Iris pigment epithelial cell (primary cell): ENCODE measurements at places on chromosomes 13 and 19.

DNA sequence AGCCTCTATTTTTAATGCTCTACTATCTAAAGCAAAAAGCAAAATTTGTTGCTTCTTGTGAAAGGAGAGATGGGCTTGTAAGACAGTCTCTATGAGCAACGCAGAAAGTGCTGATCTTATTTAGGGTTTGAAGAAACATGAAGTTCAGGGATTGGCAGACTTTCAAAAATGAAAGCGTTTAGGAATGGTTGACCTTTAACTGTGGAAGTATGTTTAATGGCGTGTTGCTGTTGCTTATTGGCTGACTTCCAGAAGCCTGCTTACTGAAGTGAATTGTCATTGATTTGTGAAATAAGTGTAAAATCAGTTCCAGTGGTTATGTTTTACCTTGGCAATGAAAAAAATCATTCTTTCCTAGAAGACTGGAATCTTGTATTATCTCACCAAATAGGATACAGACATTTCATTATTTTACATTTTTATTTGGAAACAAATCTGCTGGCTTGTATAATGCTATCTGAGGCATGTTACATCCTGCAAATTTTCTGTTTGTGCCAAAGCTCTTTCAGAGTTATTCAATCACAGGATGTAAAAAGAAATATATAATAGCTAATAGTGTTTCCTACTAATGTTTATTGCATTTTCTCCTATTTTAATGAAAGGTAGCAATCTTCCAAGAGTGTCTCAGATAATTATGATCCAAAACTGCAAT is 221.3 kb upstream of the SLITRK6 start:
- DNase-seq = peak; percentile 62

GRCh38 chr13:59477011-59477410 is 686.7 kb downstream of the DIAPH3 start:
- no peak for DNase-seq

DNA sequence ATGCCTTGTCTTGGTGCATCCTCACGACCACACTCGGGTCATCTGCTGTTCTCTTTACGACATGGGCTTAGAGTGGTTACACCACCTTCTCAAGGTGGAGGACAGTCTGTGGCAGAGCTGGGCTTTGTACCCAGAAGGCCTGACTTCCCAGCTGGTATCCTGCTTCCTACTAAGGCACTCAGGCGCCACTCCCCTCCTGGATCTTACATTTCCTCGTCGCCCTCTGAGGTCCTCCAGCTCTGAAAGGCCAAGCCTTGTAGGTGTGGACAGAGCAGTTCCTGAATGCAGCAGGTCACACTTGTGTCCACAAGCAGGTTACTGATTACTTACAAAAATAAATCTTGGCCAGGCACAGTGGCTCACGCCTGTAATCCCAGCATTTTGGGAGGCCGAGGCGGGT is 11.9 kb downstream of the SYCE2 start:
- DNase-seq = no peak

DNA sequence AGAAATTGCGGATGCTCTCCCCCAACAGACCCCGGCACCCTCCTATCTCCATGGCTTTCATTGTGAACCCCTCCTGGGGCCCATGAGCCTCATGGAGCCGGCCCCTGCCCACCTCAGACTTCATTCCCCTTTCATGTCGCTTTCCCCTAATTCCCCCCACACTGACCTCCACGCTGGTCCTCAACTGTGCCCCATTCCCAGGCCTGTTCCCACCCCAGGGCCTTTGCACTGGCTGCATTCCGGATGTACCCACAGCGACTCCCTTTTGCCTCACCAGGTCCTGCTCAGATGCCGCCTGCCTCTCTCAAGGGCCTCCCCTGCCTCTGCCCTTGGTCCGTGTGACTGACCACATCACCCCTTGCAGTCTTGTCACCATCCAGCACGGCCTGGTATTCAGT is 13.3 kb downstream of the SLC27A1 start:
- no peak for DNase-seq

GRCh38 chr13:90032841-90033493 is 1314.5 kb upstream of the MIR17HG start:
- no peak for DNase-seq

DNA sequence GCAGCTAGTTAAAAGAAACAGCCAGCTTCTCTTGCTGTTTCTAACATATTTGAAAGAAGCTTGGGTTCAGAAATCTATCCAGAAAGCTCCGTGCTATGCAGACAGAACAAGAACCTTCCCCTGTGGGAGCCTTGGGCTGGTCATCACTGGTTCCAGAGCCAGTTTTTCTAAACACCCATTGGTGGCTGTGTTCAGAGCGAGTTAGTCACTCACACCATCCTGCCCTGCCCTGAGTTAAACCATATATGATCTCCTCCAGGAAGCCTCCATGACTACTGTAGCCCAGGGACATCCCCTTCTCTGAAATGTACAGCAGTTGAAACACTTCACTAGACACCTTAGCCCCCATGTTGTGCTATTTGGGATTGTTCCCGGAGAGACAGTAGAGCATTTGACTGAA is 200.8 kb upstream of the SGCG start:
- no peak for DNase-seq

GRCh38 chr19:2148482-2149135 is 2.8 kb downstream of the AP3D1 start:
- DNase-seq = no peak

DNA sequence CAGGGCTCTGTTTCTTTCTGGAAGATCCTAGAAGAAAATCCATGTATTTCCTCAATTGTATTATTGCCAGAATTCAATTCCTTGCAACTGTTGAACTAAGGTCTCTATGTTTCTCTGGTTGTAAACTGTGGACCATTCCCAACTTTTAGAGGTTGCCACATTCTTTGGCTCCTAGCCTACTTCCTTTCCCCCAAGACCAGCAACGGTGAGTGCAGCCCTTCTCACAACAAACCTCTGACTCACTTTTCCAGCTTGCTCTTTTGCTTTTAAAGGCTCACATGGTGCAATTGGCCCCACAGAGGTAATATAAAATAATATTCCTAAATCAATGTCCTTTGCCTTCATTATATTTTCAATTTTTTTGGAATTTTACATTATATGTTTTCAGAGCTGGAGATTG is 371.3 kb downstream of the SLITRK5 start:
- DNase-seq = peak; percentile 23

DNA sequence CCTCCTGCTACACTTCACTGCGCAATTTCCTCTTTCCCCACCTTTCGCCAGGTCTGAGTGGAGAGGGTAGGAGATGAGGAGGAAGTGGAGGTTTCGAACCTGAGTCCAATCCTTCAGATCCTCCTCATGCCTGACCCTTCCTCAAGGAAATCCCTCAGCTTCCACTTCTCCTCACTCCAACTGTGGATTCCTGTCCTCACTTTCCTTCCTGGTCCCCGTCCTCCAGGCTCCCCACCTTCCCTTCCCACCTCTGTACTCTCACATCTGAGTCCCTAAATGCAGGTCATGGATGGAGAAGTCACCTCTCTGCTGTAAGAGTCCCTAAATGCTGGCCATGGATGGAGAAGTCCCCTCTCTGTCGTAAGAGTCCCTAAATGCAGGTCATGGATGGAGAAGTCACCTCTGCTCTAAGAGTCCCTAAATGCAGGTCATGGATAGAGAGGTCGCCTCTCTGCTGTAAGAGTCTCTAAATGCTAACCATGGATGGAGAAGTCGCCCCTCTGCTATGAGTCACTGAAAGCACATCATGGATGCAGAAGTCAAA is 3.1 kb downstream of the TMEM86B start:
- no peak for DNase-seq

GRCh38 chr19:7595466-7596133 is at the start of gene CAMSAP3:
TSS of gene CAMSAP3 (plus strand) at chr19:7595863. CDS start at chr19:7596003, 140 bp downstream.
- DNase-seq = peak; percentile 9

DNA sequence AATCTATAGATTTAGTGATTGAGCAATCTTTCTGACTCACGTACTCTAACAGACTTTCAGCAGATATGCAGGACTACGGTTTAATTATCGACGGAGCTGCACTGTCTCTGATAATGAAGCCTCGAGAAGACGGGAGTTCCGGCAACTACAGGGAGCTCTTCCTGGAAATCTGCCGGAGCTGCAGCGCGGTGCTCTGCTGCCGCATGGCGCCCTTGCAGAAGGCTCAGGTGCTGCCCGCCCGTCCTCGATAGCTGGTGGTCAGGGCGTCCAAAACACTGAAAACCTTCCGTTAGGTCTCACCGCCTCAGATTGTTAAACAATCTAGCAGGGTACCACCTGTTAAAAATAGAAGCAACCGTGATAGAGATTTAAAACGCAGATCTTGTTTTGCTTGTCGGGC is 113.2 kb upstream of the MCF2L start:
- DNase-seq = no peak

DNA sequence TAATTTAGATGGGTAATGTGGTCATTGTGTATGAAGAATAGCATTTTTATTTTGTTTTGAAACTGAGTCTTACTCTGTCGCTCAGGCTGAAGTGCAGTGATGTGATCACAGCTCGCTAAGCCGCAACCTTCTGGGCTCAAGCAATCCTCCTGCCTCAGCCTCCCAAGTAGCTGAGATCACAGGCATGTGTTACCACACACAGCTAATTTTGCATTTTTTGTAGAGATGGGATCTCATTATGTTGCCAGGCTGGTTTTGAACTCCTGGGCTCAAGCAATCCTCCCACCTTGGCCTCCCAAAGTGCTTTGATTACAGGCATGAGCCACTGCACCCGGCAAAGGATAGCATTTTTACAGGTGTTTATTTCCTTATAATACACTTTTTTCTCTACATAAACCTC is 36.6 kb downstream of the SERTM1 start:
- DNase-seq = no peak

DNA sequence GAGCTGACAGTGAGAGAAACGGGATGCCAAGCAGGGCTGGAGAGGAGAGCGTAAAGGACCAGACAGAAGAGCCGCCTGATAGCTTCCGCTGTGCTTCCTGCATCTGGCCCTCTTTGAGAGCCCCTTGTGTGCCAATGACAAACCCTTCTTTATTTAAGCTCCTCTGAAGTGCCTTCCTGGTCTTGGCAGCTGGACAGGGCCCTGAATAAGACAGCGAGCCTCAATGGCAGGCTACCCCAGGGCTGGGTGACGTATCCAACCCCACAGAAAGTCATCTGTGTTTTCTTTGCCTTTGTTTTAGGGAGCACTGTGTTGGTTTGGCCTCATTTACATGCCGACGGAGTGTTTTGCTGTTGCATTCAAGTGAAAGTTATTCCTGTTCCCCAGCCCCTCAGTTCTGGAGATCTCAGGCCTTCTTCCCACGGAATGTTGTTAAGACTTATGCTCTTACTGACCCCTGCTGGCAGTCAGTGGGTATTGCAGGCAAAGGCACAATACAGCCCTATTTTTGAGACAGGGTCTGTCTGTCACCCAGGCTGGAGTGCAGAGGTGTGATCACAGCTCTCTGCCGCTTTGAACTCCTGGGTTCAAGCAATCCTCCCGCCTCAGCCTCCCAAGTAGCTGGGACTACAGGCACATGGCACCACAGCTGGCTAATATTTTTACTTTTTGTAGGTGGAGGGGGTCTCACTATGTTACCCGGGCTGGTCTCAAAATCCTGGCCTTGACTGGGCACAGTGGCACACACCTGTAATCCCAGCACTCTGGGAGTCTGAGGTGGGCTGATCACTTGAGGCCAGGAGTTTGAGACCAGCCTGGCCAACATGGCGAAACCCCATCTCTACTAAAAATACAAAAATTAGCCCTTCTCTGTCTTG is 16.8 kb downstream of the CCL25 start:
- DNase-seq = no peak

GRCh38 chr19:18764591-18765051 is 26.5 kb downstream of the COMP start:
- DNase-seq = no peak

- no peak for DNase-seq
These were observed 101.0 kb upstream of the SPRY2 start for GRCh38 chr13:80441968-80442367.

- DNase-seq = no peak
These were observed 6.5 kb downstream of the INSR start for GRCh38 chr19:7287722-7288121.

GRCh38 chr19:38032151-38032550 is 125.1 kb downstream of the SIPA1L3 start:
- no peak for DNase-seq

GRCh38 chr13:90768116-90768515 is 579.4 kb upstream of the MIR17HG start:
- no peak for DNase-seq

GRCh38 chr13:49596221-49596620 is 10.9 kb upstream of the RCBTB1 start:
- no peak for DNase-seq

DNA sequence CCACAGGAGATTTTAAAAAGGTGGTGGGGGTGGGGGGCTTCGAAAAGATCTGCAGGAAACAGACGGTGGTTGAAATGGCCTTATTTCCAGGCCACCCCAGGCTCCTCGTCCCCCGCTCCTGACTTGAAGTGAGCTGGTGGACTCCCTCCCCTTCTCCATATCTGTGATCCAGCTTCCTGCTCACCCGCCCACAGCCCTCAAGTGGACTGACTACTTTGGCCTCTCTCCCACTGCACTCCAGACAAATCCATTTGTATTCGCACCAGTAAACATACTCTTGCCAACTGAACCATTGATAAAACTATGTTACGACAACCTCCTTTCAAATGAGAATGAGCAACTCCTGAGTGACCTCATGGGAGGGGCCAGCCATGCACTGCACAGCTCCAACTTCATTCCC is 259.5 kb downstream of the COL4A1 start:
- DNase-seq = peak; percentile 90

- DNase-seq = peak; percentile 41
These were observed 67.4 kb downstream of the CDADC1 start for GRCh38 chr13:49315036-49315565.
